Activated CD8-positive, alpha-beta T cell treated with anti-CD3 and anti-CD28 coated beads for 36 hours (primary cell): ENCODE measurements at places on chromosomes 13 and 19.

GRCh38 chr13:72561791-72562190, 165.6 kb downstream of the MZT1 start:
- no peak overlapping the region for H3K4me3 ChIP-seq
- no peaks in the 10 kb centered on the region for H3K27me3 ChIP-seq
- H3K36me3 ChIP-seq: no peaks in the 10 kb centered on the region
- no peak overlapping the region for H3K27ac ChIP-seq
- DNase-seq: no peak

- H3K4me1 ChIP-seq: peaks cover 11% of the 10 kb centered on the region
- H3K27me3 ChIP-seq: no peaks in the 10 kb centered on the region
- peak within 1 kb of the TSS; percentile 84 for H3K4me3 ChIP-seq
- peaks cover 28% of the 10 kb centered on the region for H3K36me3 ChIP-seq
Measured at GRCh38 chr19:13764101-13764807, at the start of gene MRI1. MRI1 (plus strand) TSS chr19:13764522; CDS start chr19:13764589, 67 bp downstream.

DNA sequence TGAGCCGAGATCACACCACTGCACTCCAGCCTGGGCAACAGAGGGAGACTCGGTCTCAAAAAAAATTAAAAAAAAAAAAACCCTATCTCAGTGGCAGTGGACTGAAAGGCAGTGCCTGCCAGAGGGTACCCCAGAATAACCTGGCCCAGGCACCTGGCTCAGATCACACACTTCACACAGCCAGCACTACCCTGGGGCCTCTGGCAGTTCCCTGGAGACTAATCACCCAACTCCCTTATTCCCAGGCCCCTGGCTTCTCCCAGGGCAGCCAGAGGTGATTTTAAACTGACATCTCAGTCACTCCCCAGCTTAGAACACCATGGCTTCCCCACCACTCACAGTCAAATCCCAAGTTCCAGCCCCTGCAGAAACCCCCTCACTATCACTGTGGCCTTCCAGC, 3.5 kb upstream of the SLC27A5 start:
- peaks cover 35% of the 10 kb centered on the region for H3K4me1 ChIP-seq
- peak overlapping the region; percentile 56 for H3K27ac ChIP-seq
- no peaks in the 10 kb centered on the region for H3K27me3 ChIP-seq
- peak overlapping the region; percentile 88 for H3K4me3 ChIP-seq

GRCh38 chr13:41250993-41251392, 12.4 kb downstream of the MTRF1 start:
- peaks cover 52% of the 10 kb centered on the region for H3K36me3 ChIP-seq
- H3K27me3 ChIP-seq: no peaks in the 10 kb centered on the region
- H3K4me3 ChIP-seq: no peak overlapping the region
- H3K27ac ChIP-seq: no peak overlapping the region
- H3K4me1 ChIP-seq: peaks cover 8% of the 10 kb centered on the region

- no peak overlapping the region for H3K4me3 ChIP-seq
- H3K27ac ChIP-seq: peak overlapping the region; percentile 16
- H3K36me3 ChIP-seq: no peaks in the 10 kb centered on the region
- peak; percentile 61 for DNase-seq
- peaks cover 16% of the 10 kb centered on the region for H3K4me1 ChIP-seq
- no peaks in the 10 kb centered on the region for H3K27me3 ChIP-seq
Measured at GRCh38 chr19:10228920-10229319, 2.2 kb downstream of the S1PR2 start.

GRCh38 chr19:13475044-13475443, 31.2 kb downstream of the CACNA1A start:
- peaks cover 2% of the 10 kb centered on the region for H3K36me3 ChIP-seq
- peaks cover 13% of the 10 kb centered on the region for H3K27me3 ChIP-seq
- no peak overlapping the region for H3K4me3 ChIP-seq
- no peaks in the 10 kb centered on the region for H3K4me1 ChIP-seq
